Thymus (tissue), 14 donors: ENCODE measurements at places on chromosomes 7 and 10. TPM values are rescaled to one million over a fixed set of nuclear protein-coding genes. Genes with fewer than 3 reads are reported as not detected.

The PRSS2 gene
- polyA plus RNA-seq: 23.1 TPM

The CD36 gene
- 30.9 TPM for polyA plus RNA-seq

The TMEM184A gene
- 5.6 TPM for polyA plus RNA-seq

The IFIT1 gene
- polyA plus RNA-seq: 43.4 TPM

The VDAC2 gene
- 146 TPM for polyA plus RNA-seq

The PPP1R3C gene
- polyA plus RNA-seq: 1.7 TPM

The CASTOR2 gene
- 1.7 TPM for polyA plus RNA-seq

The COBL gene
- polyA plus RNA-seq: 2.0 TPM

The ATG9B gene
- polyA plus RNA-seq: 8.0 TPM

The RBP4 gene
- polyA plus RNA-seq: 3.1 TPM

The LRRD1 gene
- 0.05 TPM for polyA plus RNA-seq

The H2BK1 gene
- polyA plus RNA-seq: 0.25 TPM
